ENCODE measurements at places on chromosomes 11 and 22.

- DNase-seq, result no peak
These were observed 31.5 kb downstream of the TSG101 start for GRCh38 chr11:18495271-18495670.

- no peak for DNase-seq
These were observed 380.3 kb upstream of the PITPNB start for GRCh38 chr22:28299309-28299708.

GRCh38 chr11:134784568-134784967 is 372.5 kb upstream of the B3GAT1 start:
- no peak for DNase-seq

- DNase-seq, result no peak
These were observed 634.3 kb downstream of the OPCML start for GRCh38 chr11:132898021-132898420.

DNA sequence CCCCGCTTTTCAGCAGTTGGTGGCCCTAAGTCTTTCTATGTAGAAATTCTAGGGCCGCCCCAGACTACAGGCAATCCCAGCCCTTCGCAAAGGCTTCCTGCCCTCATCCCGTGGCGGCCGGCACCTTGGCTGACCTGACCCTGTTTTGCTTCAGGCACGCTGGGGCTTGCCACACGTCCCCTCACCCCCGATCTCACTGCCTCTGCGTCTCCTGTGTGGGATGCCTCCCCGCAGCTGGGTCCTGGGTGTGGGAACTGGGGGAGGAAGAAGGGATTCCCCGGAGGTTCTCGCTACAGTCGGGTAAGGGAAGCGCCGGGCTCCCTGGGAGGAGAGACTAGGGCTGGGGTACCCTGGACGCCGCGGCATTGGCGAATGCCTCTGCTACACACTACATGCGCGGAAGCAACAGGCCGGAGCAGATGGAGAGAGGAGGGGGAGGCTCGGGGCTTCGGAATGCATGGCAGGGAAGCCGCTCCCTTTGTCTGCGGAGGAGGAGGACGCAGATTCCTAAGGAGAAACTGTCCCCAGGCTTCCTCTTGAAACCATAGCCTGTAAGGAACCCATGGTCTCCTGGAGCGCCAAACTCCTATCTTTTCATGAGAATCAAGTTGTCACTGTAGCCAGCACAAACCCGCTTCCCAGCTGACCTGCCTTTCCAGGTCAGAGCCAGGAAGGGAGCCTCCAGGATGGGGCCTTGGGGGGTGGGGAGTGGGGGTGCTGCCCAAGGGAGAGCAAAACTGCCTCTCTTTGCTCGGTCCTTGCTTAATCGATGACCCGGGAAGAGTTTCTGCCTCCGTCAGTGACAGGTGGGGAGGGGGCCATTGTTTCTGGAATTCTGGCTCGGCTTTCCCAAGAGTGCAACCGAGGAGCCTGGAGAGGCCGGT is 1.4 kb downstream of the DTX4 start:
- DNase-seq, result no peak

DNA sequence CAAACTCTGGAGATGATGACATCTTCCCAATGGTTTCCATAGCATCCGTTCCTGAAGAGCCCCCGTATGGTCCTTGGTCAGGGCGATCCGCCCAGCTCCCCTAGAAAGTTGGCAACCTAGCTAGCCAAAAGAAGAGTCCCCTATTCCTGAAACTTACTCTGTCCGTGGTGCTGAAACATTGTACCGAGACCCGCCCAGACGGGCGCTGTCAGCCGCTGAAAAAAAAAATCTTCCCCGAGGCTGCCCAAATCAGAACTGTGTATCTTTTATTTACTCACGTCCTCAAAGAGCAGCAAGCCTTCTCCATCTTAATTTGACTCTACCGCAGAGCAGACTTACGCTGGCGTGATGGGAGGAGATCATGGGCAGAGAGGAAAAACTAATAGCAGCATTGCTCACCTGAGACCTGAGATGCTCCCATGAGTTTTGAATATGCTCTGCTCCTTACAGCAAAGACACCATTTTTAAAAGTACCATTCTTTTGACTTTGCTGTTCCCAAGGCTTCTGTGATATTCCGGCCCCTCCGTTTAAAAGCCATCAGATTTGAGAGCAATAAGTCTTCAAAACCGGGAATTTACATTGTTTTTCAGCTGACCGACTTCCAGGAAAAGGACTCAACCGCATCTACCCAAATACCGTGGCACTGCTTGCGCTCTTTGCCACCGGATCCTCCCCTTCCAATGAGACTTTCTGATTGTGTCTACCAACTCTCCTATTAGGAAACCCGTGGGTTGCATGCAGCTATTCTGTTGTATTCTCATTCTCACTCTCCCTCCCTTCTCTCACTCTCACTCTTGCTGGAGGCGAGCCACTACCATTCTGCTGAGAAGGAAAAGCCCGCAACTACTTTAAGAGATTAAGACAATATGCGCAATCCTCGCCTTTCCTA is at the start of gene SLC17A6:
Gene SLC17A6 (plus strand): TSS at position 786 of the 890 bp plus-strand sequence. CDS start 153 bp downstream, outside the sequence.
- DNase-seq, result no peak

GRCh38 chr22:28570696-28571373 is 108.8 kb downstream of the TTC28 start:
- no peak for DNase-seq

DNA sequence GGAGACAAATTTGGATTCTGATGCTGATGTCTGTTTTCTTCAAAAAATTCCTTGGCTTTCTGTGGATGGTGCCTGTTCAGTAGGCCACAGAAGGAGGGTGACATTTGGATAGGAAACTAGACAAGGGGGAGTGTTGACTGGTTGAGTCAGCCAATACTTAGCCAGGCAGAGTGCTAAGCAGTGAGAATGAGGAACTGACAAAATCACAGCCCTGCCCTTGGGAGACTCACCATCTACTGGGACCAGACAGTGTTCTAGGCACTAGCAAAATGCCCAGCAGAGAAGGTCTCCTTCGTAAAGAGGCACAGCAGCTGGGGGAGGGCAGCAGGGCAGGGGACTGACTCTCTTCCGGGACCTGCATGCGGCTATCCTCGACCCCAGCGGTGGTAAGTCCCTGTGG is 190.2 kb downstream of the DSCAML1 start:
- DNase-seq, result no peak

DNA sequence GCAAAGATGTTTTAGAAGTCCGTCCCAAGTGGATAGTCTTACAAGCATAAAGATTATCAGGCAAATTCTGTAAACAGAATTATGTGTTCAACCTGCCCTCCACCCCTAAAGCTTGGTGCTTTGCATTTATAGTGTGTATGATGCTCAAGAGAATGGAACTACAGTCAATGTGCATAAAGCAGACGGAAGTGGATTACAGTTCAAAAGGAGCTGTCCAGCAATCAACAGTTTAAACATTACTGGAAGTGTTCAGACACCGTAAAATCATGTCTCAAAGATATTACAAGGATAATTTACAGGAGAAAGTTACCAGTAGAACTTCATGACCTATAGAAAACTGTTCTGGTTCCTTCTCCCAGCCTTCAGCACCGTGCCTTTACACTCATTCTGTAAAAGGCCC is 1.0 kb downstream of the RIC3 start:
- no peak for DNase-seq

- DNase-seq, result no peak
These were observed 704.8 kb downstream of the DLG2 start for GRCh38 chr11:84922212-84922805.

- no peak for DNase-seq
These were observed 29.0 kb upstream of the KCNQ1OT1 start for GRCh38 chr11:2728663-2729332.

DNA sequence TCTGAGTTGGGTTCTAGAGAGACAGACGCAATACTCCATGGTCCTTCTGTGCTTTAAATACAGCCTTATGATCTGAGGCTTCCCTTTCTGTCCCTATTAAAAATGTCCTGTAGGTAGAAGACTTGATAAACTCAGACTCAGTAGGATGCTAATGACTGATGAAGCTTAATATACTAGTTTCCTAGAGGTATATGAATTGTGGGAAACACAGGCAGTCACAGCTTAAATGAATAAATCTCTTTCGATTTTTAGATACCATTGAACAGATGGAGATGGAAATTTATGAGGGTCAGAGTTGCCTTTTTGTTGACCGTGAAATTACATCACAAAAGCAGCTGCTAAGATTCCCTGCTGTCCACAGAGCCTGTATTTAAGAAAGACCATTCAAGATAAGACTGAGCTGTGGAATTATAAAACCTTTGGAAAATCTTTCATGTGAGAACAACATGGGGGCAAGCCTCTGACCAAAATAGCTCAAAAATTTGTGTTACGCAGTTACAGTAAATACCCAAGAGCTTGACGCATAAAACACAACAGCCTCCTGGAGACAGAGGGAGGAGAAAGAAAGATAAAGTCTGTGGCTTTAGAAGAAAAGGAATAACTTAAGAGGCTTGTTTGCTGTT is 172.3 kb downstream of the AASDHPPT start:
- no peak for DNase-seq

- DNase-seq, result no peak
These were observed 9.8 kb upstream of the ZNF74 start for GRCh38 chr22:20384171-20384570.

GRCh38 chr22:49849161-49850020 is 4.3 kb upstream of the ZBED4 start:
- DNase-seq, result no peak

- no peak for DNase-seq
These were observed 31.4 kb downstream of the CSTPP1 start for GRCh38 chr11:46967962-46968361.

- DNase-seq, result no peak
These were observed 4.4 kb downstream of the TMEM258 start for GRCh38 chr11:61787928-61788491.

- DNase-seq, result no peak
These were observed 8.5 kb upstream of the CHRDL2 start for GRCh38 chr11:74739546-74740270.

GRCh38 chr11:113778111-113778910 is 1.3 kb upstream of the CLDN25 start:
- DNase-seq, result no peak

DNA sequence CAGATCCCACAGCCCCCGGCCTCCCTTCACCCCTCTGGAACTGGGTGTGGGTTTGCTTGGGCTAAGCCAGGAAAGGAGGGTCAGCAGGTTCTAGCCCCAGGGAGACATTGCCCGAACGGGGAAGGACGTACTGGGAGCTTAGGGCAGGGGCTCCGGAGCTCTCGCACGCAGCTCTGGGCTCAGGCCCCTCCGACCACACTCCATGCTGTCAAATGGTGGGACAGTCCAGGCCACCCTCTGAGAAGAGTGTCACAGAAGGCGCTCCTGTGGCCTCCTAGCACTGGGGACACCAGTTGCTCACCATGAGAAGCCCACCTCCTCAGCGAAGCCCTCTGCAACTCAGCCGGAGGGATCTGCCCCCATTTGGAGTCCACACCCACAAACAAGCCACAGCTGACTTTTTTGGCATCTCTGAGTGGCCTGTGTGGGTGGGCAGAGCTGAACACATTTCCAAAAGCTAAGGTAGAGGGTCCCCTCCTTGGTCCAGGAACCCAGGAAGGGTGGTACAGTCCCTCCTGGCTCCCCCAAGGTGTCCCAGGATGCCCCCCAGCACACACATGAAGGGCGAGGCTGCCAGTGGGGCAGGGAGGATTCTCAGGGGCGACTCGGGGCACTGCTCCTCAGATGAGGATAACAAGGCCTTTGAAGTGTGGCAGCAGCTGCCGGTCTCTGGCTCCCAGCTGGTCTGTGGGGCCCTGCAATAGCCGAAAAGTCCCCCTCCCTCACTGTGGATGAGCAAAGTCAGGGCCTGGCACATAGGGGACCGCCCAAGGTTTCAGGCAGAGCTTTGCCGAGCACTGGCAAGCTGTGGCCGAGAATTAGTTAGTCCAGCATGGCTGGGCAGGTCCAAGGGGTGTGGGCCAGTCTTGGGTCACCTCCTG is 13.0 kb upstream of the TEF start:
- DNase-seq, result no peak

DNA sequence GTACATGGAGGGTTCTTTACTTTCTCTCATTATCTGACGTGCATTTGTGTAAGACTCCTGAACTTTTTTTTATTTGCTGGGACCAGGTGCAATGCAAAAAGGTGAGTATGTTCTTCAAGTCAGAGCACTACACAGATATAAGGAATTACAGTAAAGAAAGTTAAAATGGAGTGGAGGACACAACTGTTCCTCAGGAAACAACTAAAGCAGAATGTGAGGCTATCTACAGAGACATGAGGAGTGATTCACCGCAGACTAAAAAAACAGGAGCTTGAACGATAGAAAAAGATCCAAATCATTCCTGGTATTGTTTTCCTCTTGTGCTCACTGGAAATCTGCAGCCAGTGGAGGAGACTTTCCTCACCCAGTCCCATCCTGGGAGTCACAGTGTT is 106.2 kb downstream of the ABTB2 start:
- no peak for DNase-seq

DNA sequence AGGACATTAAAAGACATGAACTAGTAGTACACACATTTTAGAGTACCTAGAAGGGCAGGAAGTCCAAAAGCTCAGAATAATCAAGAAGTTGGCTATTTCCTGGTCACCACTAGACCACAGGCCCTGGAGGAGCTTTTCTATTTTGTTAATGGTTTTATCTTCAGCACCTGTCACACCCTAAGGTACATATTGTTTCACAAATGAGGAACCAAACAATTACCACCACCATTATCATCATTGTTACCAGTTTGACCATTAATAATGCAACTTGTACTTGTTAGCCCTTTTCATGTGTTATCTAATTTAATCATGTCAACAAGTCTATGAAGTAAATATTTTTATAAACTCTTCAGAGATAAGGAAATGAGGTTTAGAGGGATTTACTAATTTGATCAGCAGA is 4.9 kb downstream of the MRPL48 start:
- DNase-seq, result no peak

GRCh38 chr11:36365907-36366306 is 69.8 kb downstream of the PRR5L start:
- DNase-seq, result no peak

GRCh38 chr11:58576887-58577471 is 1.3 kb upstream of the LPXN start:
- no peak for DNase-seq

DNA sequence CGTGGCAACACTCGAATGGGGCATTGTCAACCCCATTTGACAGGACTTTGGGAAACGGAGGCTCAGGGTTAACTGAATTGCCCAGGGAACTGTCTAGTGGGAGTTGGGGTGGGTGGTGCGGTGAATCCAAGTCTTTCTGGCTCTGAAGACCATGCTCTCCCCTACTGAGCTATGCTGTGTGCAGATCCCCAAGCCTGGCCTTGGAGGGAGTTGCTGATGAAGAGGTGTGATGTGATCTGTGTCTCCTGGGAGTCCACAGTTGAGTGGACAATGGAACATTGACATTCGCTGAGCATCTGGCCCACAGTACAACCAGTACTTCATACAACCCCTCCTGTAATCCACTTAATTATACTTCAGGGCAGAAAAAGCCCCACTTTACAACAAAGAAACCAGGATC is 172.2 kb downstream of the ST3GAL4 start:
- DNase-seq, result no peak

- no peak for DNase-seq
These were observed 28.6 kb downstream of the ANO1 start for GRCh38 chr11:70106757-70107156.

DNA sequence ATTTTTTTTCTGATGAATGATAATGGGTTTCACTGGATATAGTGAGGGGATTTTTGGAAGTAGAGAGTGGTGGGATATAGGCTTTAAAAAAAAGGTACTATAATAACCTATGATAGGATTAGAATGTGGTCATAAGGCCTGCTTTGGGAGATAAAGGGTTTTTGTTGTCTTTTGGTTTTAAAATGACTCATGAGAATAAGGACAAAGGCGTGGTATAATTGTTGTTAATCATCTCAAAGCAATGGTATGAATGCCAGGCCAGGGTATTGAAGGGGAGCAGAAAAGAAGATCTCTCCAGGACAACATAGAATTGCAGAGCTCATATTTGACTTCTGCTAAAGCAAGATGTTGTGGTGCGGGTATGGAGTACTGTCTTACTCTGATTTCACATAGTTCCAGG is 579.4 kb downstream of the JRKL start:
- DNase-seq, result no peak

GRCh38 chr11:45168366-45169130 is 22.1 kb downstream of the PRDM11 start:
- no peak for DNase-seq
